GM13976 (cell line): ENCODE measurements at places on chromosomes 11 and 22.

DNA sequence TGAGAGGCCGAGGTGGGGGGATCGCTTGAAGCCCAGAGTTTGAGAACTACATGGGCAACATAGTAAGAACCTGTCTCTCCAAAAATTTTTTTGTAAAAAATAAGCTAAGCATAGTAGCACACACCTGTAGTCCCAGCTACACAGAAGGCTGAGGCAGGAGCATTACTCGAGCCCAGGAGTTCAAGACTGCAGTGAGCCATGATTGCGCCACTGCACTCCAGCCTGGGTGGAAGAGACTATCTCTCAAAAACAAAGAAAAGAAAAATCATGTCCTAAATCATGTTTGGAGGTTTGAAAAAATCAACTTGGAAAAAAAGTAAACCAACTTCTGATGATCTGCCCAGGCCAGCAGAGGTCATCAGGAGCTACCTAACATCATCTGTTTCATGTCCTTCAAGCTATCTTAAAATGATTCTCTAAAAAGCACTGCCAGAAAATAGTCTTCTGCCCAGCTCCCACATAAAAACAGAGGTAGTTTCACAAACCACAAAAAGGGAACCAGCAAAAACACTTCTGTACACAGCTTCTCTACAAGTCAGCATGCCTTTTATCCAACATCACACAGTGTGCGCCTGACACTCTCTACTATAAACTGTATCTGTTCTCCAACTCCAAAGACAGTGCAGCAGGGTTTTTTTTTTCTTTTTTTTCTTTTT, 165.0 kb downstream of the SOX6 start:
- no peak for DNase-seq

DNA sequence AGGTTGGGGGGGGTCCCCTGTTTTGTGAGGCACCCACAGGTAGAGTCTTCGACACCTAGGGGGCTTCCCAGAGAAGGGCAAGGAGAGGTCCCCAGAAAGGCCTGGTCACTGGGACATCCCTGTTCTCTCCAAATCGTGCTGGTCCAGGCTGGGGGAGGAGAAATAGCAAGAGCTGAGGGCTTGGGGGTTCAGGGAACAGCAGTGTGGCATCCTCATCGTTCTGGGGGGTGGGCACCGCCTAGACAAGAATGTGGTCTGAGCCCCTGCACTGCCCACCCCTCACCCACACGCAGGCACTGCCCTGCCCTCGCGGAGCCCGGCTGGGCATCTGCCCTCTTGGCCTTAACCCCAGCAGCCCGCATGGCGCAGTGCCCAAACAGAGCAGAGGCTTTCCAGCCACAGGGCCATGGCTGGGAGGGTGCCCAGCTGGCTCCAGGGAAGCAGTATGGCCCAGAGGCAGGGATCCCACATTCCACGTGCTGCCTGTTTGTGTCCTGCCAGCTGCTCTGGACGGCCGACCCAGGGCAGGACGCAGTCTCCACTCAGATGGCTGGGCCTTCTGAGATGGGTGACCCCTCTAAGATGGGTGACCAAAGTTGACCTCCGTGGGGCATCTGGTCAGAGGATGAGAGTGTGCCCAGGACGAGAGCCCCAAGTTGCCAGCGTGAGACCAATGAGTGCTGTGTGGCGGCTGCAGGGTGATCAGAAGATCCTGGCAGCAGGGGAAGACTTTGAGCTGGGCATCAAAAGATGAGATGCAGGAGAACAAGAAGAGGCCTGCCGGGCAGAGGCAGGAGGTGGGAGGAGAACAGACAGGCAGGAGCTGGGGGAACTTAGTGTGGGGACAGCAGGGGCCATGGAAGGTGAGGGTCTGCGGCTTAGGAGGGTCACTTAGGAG, 14.4 kb downstream of the SCARF2 start:
- DNase-seq, result no peak

GRCh38 chr11:124041254-124041653, at the start of gene OR10G7:
Gene OR10G7 (minus strand): TSS chr11:124041325. CDS start chr11:124039001, 2,324 bp downstream.
- no peak for DNase-seq

DNA sequence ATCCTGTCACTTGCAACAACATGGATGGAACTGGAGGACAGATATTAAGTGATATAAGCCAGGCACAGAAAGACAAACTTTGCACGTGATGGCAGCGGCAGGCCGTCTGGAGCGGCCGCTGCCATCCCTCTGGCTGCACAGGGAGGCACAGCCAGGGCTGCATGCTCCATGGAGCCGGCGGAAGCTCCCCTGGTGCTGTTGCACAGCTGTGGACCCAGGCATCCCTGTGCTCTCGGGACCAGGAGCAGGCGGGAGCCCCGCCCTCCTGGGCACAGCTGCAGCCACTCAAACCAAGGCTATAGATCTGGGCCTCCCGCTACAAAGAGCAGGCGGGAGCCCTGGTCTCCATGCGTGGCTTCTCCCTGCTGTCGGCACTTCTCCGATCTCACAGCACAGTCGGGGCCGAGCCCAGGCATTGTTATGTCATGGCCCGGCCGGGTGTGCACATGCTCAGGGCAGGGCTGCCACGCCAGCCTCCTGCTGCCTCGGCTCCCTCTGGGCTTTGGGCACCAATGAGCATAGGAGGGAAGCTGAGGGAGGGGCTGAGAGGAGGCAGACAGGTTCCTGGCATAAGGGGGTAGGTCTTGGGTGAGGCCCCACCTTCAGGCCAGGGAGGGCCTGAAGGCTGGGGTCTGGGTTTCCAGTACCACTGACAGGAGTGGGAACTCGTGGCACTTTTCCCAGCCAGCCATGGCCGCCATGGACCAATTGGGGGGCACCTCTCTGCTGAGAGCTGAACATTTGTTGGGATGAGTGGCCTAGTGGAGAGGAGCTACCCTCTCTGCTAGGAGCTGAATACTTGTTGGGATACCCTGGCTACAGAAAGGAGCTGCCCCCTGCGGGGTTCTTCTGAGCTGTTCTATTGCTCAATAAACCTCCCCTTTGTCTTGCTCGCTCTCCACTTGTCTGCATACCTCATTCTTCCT, 16.7 kb downstream of the RRP8 start:
- no peak for DNase-seq

DNA sequence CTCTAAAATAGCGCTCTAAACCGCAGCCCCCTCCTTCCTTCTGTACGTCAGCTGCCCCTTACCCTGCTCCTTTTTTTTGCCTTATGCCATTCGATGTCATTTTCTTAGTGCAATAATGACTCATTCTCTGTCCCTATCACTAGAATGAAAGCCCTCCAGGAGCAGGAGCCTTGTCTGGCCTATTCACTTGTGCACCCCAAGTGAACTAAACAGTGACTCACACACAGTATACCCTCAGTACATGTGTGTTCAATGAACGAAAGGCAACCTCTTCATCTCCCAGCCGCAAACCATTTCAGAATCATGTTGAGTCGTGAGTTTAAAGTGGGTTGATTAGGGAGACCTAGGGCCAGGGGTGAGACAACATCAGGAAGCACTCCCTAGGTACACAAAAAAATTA, 50.7 kb upstream of the SPATA19 start:
- DNase-seq, result no peak
